ENCODE measurements at places on chromosomes 6 and 20.
A peak's percentile ranks its signal among the peaks of the same experiment; 100 is the strongest.

DNA sequence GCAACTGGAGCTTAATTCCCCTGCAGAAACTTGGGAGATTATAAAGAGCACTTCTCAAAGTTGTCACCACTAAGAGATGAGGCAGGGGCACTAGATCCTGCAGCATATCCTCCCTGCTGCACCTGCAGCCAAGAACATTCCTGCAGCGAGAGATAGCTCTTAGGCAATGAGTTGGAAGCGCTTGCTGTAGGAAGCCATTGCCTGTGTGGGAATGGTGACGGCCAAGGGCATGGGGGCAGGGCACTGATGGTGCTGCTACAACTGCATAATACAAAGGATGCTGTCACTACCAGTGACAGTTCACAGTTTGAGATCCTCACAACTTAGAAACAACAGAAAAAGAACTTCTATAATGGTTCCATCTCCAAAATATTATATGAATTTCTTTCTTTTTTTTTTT is 89.9 kb downstream of the CDS2 start:
- no peak for DNase-seq

- DNase-seq, result no peak
Measured at GRCh38 chr6:434051-434705, 42.6 kb downstream of the IRF4 start.

GRCh38 chr6:70336996-70337742 is 34.3 kb upstream of the COL9A1 start:
- no peak for DNase-seq

GRCh38 chr6:158536084-158536890 is 23.6 kb upstream of the TMEM181 start:
- DNase-seq, result peak; percentile 88

- DNase-seq, result peak; percentile 98
Measured at GRCh38 chr6:155314092-155314772, at the start of gene TFB1M. Gene TFB1M, minus strand, starts transcription at chr6:155314484. Its CDS starts 56 bp downstream, at chr6:155314428.

DNA sequence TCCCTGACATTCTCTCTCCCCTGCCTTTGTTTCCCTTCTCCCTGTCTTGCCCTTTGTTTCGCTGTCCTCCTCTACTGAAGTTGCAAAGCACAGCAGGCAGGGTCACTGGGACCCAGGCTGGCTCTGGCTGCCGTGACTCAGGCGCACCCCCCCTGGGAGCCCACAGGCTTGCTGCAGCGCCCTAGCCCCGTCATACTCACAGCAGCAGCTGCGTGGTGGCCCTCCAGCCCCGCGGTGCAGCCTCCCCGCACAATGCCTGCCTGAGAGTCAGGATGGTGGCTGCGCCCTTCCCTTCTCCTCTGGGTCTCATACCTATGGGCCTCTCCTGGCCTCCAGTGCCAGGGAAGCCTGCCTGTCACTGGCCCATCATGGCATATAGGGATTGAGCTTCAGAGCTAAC is 41.7 kb downstream of the TXNDC5 start:
- no peak for DNase-seq

All from inflammatory macrophage treated with lipopolysaccharide for 1 hour (primary cell).